ENCODE measurements at places on chromosomes 7 and 10.

GRCh38 chr10:37681617-37681999, 175.8 kb downstream of the ZNF248 start:
- no peak for DNase-seq

DNA sequence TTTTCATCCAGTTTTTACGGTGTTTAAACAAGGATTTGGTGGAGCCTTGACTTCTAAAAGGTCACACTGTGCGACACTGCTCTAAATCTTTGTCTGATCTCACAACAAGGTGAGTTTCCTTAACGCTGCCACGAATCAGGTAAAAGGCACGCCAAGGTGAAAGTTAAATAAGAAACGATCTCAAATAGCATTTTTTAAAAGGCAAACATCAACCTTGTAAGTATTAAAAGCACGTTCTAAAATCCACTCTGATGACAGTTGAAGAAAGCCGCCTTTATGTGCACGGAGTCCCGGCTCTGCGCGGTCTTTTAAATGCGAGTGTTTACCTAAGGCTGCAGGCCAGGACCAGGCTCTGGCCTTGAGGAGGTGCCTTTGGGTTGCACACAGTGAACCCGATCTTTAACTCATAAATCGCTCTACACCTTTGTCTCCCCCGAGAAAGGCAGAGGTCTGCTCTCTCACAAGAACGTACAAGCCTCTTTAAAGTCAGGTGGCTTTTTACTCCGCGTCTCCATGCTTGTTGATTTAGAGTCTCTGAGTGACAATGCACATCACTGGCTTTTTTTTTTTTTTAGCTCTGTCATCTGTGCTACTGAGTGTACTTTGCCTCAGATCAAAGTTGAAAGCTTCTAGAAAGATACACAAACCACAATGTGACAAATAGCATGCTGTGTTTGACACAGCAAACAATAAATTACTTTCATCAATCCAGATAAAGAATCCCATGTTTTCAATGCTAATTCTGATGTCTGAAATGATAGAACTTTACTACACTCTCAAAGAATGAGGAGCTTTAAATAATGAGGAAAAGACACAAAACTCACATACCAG, 25.9 kb upstream of the RNF32 start:
- no peak for DNase-seq

DNA sequence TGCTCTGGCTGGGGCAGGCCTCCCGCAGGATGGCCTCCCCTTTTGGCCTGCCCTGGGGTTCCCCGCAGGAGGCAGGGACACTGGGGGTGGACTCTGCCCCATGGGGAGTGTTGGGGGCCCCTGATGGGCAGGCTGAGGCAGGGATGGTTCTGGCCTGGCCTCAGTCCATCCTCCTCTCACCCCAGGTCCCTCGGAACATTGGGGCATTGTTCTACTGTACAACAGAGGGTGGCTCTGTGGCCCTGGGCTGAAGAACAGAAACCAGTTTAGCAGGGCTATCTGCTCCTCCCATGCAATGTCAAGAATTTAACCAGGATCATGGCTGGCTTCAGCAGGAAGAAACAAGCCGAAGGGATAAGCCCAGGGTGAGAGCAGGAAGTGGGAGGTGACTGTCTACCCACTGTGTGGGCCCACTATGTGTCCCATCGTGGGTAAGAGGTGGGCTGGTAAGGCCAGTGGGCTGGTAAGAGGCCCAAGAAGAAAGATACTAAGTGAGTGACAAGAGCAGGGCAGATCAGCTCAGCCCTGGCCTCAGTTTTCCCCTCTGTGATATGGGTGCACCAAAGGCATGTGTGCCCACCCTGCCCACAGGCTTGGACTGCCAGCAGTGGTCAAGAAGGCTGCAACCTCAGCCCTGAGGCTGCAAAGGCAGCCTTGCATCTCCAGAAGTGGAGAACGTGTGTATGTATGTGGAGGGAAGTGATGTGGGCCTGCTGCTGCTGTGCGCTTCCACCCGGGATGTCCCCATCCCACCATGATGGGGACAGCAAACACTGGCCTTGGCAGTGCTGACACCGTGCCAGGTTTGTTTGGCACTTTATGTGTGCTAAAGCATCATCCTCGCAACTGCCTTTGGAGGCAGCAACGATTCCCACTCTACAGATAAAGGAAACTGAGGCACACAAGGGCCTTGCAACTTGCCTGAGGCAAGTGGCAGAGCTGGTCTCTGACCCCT, 138.9 kb downstream of the SH3PXD2A start:
- DNase-seq = no peak

- DNase-seq = no peak
Observed at GRCh38 chr10:22461891-22462290, 116.6 kb downstream of the SPAG6 start.

DNA sequence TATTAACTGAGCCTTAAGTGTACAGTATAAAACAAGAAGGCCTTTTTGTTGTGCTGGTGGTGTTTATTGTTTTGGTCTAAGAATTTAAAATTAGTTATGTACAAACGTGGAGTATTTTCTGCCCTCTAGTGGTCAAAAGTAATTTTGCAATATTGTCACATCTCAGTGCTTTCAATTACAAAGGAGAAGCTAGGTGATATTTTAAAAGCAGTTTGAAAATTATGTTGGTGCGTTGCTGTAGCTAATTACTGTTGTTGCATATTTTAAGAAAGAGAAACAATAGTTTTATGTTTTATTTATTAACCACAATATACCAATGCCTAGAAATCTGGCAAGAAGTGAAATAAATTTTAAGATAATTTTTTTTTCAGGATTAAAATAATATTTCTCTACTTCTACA, 11.4 kb downstream of the NPVF start:
- DNase-seq = peak; percentile 23

GRCh38 chr10:60139798-60140566, 233.6 kb upstream of the CCDC6 start:
- no peak for DNase-seq

GRCh38 chr10:103941801-103942200, 23.8 kb upstream of the STN1 start:
- DNase-seq = no peak

DNA sequence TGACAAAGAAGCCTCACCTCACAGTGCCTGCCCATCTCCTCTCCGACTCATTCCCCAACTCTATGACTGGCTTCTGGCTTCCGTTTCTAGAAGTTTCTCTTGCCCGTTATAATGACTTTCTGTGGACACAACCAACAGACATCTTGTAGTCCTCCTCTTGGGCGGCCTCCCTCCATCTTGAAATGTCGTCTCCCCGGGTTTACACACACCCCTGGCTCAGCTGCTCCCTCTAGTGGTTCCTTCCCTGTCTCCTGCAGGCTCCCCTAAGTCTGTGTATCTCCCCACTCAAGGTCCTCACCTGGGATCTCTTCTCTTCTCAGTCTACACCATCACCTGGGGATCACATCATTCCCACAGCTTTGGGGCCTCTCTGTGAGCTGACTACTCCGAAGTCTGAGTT, 123.4 kb upstream of the NEBL start:
- no peak for DNase-seq

DNA sequence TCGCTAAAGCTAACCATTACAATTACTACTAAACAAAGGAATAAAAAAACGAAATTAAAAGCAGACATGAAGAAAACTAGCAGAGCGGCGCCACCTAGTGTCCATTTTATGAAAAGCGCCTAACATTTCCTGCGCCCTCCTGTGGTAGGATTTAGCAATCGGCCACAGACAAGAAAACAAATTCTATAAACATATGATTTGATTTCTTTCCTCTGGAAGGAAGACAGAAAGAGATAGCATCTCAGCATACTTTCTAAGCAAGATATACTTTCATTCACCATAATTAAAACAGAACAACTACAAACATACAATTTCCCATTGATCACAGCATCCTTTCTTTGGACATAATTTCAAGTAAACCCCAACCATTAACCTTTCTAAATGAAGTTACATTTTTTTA, 337.7 kb upstream of the NPVF start:
- DNase-seq = peak; percentile 49

DNA sequence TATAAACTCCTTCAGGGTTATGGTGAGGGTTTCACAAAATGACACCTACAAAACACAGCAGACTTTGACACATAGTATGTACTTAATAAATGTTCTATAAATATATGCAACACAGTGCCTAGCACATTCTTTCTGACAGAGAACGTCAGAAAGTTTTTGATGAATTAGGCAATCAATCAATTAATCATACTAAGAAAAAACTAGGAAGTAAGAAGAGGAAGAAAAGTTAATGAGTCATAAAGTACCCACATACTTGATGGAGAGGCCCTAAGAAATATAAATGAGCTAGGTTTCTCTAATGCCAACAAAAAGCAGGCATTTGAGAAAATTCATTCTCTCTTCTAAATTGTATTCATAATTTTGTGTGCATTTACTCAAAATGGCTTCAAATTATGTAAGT, 192.7 kb upstream of the VWC2 start:
- DNase-seq = peak; percentile 38

DNA sequence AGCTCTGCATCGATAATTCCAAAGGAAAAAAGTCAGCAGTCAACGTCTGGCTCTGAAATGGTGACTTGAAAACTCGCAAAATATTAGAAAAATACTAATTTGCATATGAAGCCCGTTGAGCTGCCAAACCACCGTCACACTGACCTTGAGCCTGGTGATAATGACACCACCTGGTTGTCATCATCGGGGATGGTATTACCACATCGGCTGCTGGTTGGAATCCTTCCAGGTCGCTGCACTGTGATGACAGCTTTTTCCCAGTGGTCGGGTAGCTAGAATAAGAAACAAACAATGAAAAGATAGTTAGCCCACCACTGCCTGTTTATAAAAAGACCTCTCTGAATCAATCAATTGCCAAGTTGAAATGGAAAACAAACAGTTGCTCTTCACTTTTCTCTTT, 41.6 kb downstream of the LAMB1 start:
- DNase-seq = no peak

- peak; percentile 62 for DNase-seq
Observed at GRCh38 chr10:92574548-92575261, 812 bp upstream of the IDE start.

- DNase-seq = no peak
Observed at GRCh38 chr7:130902755-130903357, 168.8 kb upstream of the KLF14 start.

- DNase-seq = no peak
Observed at GRCh38 chr10:42519761-42520460, 118.5 kb downstream of the ZNF33B start.

DNA sequence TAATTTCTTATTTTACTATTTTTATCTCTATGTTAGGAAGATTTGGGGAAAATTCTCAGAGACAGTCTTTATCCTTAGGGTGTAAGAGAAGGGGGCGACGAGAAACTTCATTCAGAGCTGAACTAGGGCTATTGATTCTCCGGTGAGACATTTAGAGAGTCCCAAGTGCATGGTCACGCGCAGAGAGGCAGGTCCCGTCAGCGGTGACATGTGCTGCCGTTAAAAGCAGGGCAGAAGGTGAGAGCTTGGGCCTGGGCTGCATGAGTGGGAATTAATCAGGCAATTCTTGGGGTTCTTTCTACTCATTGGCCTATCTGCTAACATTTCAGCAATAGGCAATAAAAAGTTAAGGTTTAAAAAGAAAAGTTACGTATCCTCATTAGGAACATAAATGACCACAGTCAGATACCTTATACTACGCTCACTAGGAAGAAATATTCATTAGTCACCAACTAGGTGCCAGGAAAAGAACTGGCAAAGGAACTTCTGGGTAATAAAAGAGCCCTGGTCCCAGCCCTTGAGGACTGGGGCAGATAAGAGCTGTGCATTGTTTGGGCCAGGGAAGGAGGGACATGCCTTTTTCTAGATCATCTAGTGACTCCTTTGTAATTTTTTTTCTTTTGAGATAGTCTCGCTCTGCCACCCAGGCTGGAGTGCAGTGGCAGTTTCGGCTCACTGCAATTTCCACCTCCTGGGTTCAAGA, 21.2 kb downstream of the PRKCQ start:
- no peak for DNase-seq

DNA sequence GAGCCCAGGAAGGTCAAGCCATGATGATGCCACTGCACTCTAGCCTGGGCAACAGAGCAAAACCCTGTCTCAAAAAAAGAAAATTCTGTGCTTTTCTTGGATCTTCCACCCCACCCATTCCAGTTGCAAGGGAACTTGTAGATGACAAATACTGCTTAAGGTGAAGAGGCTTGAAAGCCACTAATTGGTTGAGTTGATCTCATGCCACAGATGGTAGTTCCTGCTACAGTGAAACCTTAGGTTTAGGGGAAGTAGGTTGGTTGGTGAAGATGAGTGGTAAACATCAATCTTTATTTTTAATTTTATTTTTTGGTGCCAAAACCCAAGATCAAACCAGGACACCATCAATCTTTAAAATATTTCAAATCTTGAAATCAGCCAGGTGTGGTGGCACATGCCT, 2.9 kb upstream of the GDI2 start:
- peak; percentile 85 for DNase-seq

- DNase-seq = no peak
Observed at GRCh38 chr7:139583826-139584553, 60.5 kb downstream of the CLEC2L start.

DNA sequence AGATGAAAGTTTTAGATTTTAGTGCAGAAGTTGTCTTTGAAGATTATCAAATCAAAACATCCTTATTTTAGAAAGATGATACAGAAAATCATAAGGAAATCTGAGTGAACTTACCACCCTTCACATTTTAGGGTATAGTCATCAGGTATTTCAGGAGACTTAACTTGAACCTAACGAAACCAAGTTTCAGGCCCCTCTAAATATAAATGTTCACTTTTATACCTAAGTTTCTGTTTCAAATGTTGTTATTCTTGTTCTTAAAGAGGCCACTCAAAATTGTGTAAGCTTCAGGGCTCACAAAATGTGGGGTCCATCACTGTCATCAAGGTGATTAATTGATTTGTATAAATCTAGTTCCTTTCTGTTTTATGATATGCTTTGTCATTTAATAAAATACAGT, 216.2 kb downstream of the KIAA1217 start:
- no peak for DNase-seq

DNA sequence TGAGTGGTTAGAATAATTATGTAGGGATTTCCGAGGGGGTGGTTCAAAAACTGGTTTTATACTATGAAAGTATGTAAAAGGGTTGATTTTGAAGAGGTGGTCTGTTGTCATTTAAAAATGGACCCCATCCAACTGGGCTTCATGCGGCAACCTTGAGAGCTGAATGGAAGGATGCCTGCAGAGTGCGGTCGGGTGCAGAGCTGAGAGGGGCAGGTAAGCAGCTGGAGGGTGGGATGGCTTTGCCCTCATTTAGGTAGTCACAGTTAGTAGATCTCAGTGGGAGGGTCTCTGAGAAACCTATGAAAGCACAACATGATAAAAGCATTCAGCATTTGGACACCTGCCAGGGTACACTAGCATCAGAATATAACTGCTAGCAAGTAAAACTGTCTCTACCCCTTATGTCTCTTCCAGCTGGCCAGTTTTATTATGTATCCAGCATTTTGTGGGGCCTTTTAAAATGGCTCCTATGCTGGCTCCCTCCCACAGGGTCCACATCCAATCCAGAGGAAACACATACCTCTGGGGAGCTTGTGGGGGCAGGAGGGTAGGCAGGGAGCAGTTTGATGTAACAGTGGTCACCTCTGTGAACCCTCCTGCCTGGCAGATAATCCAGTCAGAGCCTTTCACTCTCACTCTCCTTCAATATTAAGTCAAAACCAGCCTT, 75.9 kb upstream of the MAGI2 start:
- DNase-seq = no peak

Data from MV-4-11 (cell line).